CD8-positive, alpha-beta memory T cell (primary cell): ENCODE measurements at places on chromosomes 7 and 10. TPM values are rescaled to one million over a fixed set of nuclear protein-coding genes. Genes with fewer than 3 reads are reported as not detected.

The SKIDA1 gene
- total RNA-seq: 0.35 TPM

DNA sequence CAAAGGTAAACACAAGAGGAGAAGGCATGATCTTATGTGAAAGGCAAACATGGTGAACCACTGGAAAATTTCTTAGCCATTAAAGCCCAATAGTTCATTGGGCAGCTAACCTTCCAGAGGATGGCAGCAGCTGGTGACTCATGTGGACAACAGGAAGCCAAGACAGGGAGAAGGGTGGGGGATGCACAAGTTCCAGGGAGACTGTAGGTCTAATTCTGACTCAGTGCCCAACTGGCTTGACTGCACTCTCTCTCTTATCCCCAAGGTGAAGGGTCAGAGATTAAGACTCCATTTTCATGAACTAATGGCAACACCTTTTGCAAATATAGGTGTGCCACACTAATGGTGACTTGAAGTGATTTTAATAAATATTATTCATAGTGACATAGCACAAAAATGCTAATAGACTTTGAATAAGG, 47.9 kb upstream of the SLC35B4 start:
- no peaks in the 10 kb centered on the region for H3K4me1 ChIP-seq
- no peak overlapping the region for H3K4me3 ChIP-seq
- DNase-seq: no peak
- H3K27ac ChIP-seq: no peak overlapping the region
- no peaks in the 10 kb centered on the region for H3K36me3 ChIP-seq

DNA sequence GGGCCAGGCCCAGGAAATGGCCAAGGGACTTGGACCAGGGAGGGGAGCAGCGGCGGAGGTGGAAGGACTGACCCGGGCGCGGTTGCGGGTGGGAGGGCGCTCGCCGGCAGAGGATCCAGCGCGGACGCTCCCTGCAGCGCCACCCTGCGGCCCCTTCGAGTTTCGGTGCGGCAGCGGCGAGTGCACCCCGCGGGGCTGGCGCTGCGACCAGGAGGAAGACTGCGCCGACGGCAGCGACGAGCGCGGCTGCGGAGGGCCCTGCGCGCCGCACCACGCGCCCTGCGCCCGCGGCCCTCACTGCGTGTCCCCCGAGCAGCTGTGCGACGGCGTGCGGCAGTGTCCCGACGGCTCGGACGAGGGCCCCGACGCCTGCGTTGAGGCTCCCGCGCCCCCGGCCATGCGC, 16.8 kb upstream of the ZNF467 start:
- H3K36me3 ChIP-seq: no peaks in the 10 kb centered on the region
- no peaks in the 10 kb centered on the region for H3K4me1 ChIP-seq
- H3K4me3 ChIP-seq: no peak overlapping the region

GRCh38 chr7:26439521-26440232, 148.0 kb downstream of the SNX10 start:
- no peaks in the 10 kb centered on the region for H3K4me1 ChIP-seq
- no peak overlapping the region for H3K4me3 ChIP-seq
- no peak overlapping the region for H3K27ac ChIP-seq

- H3K27ac ChIP-seq: no peak overlapping the region
- no peaks in the 10 kb centered on the region for H3K27me3 ChIP-seq
- DNase-seq: no peak
- no peak overlapping the region for H3K4me3 ChIP-seq
- no peaks in the 10 kb centered on the region for H3K36me3 ChIP-seq
Observed at GRCh38 chr7:133053321-133053891, 28.5 kb downstream of the CHCHD3 start.
